ENCODE measurements at places on chromosomes 4 and X.

DNA sequence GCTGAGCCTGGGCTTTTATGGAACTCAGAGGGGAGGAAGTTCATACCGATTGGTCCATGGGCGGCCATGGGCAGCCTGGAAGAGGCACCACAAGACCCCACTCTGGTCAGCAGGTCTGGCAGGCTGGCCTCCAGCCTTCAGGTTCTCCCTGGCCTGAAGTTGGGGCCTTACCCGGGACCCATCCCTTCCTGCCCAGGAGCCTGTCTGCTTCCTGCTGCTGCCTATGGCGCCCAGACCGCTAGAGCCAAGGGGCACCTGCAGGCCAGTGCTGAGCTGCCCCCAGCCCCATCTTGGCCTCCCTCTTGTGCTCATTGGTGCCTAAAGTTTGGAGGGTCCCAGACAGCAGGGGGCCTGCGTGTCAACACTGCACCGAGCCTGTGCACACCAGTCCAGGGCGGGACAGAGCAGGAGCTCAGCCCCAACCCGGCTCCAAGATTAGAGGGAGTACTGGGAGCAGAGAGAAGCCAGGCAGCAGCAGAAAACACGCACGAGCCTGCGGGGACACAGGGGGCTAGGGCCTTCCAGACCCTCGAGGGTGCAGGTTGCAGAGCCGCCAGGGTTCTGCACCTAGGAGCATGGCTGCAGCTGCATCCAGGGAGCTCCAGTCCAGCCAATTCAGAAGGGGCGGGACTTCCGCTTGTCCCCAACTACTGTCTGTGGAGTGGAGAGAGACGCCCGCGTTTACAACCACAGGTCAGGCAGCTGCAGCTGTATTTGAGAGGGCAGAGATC is 30.7 kb upstream of the ZNF280C start:
- DNase-seq = no peak

- no peak for DNase-seq
Observed at GRCh38 chr4:41069838-41070237, 144.5 kb downstream of the APBB2 start.

- DNase-seq = no peak
Observed at GRCh38 chrX:134654398-134655012, 3.8 kb downstream of the PLAC1 start.

DNA sequence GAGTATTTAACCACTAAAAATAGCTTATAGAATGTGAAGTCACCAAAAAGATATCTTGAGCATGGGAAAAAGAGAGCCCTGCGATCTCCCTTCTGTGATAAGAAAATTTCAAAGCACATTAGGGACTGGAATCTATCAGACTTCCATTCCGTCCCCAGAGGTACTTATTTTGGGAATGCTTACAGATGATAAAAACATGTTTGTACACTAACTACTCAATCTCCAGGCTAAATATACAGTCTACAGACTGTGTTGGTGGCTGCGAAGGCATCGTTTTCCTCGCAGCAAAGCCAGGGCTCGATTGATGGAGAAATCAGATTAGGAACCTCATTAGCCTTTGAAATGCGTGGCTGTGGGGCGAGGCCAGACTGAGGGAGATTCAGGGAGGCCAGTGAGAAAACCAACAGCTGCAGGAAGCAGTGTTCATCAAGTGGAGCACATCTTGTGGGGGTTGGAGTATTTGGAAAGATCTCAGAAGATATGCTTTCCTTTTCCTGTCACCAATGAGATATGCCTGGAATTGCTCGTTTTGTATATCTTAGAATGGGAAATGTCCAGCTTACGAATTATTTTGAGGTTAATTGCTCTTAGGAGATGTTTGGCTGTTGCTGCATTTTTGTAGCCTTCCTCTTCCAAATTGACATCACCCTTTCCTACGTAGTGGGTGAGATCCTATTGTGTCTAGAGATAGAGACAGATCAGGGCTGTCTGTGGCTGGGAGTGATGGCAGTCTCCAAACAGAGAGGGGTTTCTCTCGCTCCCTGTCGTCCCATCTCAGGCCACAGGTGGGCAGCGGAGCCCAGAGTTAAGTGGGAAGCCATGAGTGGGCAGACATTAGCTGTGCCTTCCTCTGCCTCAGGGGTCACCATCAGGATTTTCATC is 224.9 kb upstream of the FAT1 start:
- DNase-seq = no peak

- DNase-seq = no peak
Observed at GRCh38 chr4:89298155-89298554, 9.4 kb downstream of the GPRIN3 start.

DNA sequence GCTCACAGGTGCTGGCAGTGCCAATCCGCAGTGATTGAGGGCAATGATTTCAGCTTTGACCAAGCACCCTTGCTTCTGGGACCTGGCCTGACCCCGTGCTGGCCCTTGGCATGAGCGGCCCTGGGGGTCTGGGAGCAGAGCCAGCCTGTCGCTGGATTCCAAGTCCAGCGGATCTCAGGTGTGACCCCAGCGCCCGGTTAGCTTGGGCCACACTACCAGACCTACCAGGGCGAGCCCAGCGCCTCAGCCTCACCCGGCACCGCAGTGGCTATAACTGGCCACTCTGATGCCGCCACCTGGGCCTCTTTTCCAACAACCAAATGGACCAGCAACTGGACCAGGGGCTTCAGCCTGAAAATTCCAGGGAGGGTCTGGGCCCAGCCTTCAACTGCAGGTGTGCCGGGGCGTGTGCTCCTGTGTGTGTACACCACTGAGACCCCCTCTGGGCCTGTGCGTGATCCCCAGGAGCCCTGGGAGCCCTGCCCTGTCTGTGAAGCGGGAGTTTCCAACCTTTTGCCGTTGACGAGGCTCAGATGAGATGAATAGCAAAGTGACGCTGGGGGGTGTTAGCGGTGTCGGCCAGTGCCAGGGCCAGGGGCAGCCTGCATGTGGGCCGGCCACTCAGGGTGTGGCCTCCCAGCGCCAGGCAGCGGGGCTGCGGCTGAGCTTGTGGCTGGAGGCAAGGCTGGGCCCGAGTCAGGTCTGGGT is 658 bp downstream of the SH3TC1 start:
- no peak for DNase-seq

DNA sequence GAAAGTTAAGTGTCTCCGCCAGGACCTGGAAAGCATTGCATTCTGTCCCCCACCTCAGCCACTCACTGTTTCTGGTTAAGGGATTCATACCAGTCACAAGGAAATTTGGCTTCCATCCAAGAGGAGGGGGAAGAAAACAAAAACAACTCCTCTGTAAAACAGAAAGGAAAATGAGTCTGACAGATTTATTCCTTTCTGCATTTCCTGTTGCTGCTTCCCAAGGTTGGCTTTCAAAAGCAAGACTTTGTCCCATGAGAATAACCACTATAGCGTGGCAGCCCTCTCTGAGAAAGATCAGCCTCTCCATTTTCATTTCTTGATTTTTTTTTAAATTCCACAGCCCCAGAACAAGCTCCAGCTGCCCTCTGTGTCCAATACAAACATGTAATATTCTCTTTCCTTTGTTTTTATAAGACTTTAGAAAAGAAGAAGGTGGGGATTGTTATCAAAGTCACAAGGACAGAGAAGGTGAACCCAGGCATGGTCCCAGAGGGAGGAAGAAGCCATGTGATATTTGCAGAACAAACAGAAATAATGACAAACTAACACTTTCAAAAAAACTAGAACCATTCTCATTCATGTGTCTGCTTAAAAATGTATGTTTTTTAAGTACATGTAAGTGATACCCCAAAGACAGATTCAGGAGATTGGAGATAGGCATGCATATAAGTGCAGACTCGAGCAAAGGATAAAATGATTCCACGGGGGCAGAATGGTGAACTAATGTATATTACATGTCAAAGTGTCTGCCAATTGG is 90.7 kb upstream of the DCLK2 start:
- no peak for DNase-seq

DNA sequence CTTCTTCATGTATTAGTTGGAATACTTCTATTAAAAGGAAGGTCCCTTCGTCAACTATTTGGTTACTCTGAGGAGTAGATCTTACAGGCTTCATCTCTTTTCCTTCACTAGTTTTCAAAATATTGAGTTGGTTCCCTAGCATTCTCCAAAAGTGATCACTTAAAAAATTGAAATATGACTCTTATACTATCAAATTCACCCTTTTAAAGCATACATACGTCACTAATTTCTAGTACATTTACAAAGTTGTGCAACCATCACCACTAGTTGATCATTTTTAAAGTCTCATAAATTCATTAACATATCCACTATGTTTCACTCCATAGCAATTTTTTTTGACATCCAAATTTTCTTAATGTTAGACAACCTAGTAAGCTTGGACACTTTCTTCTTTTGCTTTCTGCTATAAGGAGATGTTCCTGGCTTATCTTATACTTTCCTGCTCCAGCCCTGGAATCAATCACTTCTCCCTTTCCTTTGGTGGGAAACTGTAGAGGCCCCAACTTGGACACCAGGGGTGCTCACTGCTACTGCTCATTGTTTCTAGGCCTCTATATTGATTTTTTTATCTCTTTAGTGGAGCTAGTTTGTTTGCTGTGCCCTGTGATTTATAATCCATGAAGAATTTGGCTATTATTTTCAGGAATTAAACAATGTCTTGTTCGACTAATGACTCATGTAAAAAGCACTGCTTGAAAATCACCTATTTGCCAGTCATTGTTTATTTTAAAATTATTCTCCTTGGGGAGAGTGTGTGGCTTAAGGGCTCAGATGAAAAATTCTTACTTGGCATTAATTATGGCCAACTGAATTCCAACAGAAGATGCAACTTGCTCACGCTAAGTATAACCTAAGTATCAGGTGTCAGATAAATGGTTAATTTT is 4.0 kb upstream of the ZFX start:
- no peak for DNase-seq

GRCh38 chr4:5701971-5702370 is 6.4 kb downstream of the EVC2 start:
- no peak for DNase-seq

DNA sequence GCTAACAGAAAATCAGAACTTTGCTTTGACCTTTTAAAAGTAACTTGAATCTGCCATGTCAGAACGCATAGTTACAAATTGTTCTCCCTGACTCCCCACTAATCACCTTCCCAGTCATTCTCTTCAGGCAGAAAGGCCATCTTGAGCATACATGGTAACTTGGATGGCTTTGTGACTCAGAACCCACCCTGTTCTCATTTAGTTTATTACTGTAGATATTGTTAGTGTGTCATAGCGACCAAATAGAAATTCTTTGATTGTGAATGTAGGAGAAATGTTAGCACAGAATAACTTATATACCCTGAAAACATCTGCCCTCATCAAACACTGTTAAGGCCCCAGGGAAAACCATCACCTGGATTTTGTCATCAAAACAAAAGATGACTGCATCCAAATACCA is 382.0 kb downstream of the MAGEB5 start:
- no peak for DNase-seq

DNA sequence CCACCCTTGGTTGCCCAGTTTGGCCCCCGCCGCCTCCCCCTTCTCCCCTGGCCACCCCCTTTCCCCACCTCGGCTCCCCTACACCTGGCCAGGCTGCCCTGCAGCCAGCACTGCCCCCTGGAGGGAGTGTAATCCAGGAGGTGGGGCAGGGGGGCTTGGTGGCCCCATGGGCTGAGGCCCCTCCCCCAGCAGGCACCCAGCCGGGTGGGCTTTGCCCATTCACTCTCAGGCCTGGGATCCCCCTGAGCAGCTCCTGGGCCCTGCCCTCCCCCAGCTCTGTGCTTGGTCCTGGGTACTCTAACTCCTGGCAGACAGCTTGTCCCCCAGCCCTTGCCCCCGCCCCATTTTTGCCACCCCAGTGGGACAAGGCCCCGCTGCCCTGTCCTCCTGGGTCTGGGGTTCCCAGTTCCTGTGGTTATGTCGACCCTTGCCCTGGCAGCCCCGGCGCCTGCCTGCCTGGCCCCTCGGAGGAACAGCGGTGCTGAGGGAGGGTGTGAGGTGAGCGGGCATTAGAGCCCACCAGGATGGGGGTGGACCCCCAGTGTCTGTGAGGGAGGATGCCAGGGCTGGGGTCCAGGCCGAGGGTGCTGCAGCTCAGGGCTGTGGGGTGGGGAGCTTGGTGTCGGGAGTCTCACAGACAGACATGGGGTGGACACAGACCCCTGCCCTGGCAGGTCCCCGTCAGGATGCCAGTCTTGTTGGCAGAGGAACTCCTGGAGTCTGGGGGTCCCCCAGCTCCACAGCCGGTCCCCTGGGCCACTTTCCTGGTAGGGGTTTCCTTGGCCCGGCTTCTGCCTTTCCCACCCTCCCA is 10.2 kb downstream of the NAT8L start:
- DNase-seq = no peak

GRCh38 chr4:165027762-165028402 is 3.9 kb upstream of the TRIM60 start:
- DNase-seq = no peak

DNA sequence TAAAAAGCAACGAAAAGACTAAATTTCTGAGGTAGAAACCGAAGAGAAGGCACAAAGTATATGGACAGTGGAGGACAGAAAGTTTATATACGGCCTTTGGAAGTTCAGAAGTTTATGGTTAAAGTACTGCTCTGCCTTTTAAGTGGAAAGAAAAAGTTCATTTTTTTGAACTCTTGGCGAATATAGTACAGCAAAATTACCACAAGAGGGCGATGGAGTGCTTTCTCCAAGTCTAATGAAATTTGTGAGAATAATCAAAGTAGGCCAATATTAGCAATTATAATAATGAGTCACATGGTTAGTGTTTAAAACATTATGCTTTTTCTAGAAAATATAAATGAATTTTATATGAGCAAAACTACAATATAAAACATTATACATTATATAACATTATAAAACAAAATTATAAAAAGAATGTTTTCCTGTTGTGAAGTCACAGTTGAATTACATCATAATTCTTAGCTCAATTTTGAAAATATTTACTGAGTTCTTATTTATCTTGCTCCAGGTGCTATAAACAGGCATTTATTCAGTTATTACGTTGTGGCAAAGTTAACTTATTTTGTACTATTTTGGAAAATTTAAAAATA is 136.2 kb upstream of the BMPR1B start:
- no peak for DNase-seq

DNA sequence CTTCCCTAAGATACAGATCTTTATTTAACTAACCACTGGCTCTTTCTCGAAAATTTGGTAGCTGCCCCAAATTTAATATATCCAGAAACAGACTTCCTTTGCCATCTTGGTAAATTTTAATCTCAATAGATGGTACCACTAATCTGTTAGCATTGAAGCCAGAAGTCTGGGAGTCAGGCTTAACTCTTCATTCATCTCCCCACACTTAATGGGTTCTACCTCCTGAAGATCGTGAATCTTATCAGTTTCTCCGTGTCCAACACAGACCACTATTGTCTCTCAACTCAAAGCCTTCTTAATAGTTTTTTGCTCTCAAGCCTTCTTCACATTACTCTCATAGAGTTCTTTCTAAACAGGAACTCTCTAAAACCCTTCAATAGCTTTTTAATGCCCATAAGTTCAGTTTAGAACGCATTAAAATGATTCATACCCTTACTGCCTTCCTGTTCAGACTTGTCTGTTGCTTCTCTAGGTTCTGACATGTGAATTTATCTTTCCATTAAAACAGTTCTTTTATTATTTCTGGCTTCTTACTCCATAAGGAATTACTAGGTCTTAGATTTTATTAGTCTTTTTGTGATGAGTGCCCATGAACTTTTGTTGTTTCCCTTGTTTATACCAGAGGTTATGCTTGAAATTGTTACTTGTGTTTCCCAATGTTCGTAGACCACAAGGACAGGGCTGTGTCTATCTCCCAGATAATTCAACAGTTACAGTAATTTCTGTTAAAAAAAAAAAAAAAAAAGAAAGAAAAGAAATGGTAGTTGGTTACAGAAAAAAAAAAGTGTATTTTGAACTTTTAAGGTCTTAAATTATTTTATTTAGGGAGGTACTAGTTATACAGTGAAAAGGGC is 54.7 kb downstream of the SMARCAD1 start:
- no peak for DNase-seq
